ENCODE measurements at places on chromosomes 6 and 20.
A peak's percentile ranks its signal among the peaks of the same experiment; 100 is the strongest.

GRCh38 chr20:6707321-6707831 is 60.1 kb upstream of the BMP2 start:
- no peak for DNase-seq

DNA sequence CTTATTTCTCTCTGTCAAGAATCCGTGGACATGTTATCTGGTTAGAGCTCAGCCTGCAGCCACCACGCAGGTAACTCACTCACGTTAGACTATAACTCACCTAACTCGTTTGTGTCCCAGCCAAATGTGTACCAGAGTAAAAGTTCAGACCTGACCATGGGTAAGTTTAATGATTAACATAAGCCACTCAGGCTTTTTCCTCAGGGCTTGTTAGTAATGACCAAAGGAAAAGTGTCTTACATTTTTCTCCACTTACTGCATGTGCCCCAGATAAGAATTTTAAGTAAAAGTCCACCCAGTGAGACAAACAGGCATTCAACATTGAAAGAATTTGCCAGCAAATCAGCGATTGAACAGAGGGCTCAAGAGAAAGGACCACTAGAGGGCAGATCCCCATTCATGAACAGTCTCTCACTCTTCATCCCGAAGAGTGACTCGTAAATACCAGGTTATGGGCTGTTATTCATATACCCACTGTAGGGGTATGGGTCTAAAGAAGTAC is at the start of gene PKHD1:
PKHD1 (minus strand) TSS at position 116 of the 502 bp plus-strand sequence. CDS start 2,680 bp downstream, outside the sequence.
- peak; percentile 39 for DNase-seq

DNA sequence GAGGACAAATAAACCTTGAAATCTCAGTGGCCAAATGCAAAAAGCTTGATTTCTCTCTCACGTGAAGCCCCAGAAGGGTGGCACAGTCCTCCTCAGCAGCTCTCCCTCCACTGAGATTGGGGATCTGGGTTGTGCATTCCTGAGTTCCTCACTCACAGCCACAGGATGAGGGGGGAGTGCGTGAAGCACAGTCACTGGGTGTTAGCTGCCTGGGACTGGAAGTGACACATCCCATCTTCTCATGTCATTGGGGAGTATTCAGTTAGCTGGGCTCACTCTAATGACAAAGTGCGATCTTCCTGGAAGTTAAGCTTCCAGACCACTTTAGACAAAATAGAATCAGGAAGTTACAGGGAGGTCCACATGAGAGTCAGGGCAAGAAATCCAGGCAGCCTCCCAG is 192.2 kb upstream of the LRFN2 start:
- DNase-seq, result peak; percentile 75

GRCh38 chr6:139888681-139889122 is 514.3 kb upstream of the CITED2 start:
- no peak for DNase-seq

DNA sequence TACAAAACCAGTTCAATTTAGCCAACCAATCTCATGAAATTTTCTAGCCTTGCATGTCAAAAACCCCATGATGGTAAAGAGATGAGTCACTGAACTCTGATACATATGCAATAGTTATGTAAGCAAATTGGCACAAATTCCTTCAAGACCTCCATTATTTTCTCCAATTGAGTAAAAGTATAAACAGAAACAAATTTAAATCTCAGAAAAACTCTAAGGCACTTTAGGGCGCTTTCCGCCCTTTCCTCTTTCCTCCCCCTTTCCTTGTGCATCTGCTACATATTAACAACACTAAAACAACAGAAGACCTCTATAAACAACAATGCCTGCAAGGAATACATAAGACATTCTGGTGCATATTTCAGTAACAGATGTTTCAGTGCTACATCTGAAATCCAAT is 48.5 kb downstream of the KIF13A start:
- no peak for DNase-seq

GRCh38 chr20:25394276-25394675 is 3.6 kb upstream of the ABHD12 start:
- DNase-seq, result no peak

DNA sequence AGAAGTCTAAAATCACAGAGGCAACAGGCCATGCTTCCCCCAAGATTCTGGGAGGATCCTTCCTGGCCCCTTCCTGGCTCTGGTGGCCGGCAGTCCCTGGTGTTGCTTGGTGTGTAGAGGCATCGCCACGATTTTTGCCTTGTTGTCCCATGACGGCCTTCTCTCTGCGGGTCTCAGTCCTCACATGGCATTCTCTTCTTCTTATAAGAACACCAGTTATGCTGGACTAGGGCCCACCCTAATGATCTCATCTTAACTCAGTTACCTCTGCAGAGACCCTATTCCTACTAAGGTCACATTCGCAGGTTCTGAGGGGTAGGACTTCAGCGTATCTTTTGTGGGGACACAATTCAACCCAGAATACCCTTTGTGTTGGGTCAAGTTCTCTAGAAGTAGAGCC is 168.0 kb downstream of the LINC00237 start:
- DNase-seq, result no peak

GRCh38 chr20:35891375-35891774 is 62.9 kb downstream of the SCAND1 start:
- DNase-seq, result no peak

GRCh38 chr6:56335726-56336125 is 88.3 kb upstream of the COL21A1 start:
- DNase-seq, result peak; percentile 49

Data from RKO (cell line).